SJCRH30 (cell line): ENCODE measurements at places on chromosomes 1 and 21.
A peak's percentile ranks its signal among the peaks of the same experiment; 100 is the strongest.

GRCh38 chr1:201816309-201816854 is 12.6 kb upstream of the IPO9 start:
- no peak overlapping the region for H3K27ac ChIP-seq
- H3K36me3 ChIP-seq = peaks cover 76% of the 10 kb centered on the region
- no peak for DNase-seq
- H3K27me3 ChIP-seq = no peaks in the 10 kb centered on the region
- no peaks in the 10 kb centered on the region for H3K4me1 ChIP-seq

- no peak overlapping the region for H3K27ac ChIP-seq
- H3K4me1 ChIP-seq = no peaks in the 10 kb centered on the region
- H3K36me3 ChIP-seq = no peaks in the 10 kb centered on the region
- no peaks in the 10 kb centered on the region for H3K27me3 ChIP-seq
Measured at GRCh38 chr1:166197597-166197996, 30.8 kb upstream of the FAM78B start.

DNA sequence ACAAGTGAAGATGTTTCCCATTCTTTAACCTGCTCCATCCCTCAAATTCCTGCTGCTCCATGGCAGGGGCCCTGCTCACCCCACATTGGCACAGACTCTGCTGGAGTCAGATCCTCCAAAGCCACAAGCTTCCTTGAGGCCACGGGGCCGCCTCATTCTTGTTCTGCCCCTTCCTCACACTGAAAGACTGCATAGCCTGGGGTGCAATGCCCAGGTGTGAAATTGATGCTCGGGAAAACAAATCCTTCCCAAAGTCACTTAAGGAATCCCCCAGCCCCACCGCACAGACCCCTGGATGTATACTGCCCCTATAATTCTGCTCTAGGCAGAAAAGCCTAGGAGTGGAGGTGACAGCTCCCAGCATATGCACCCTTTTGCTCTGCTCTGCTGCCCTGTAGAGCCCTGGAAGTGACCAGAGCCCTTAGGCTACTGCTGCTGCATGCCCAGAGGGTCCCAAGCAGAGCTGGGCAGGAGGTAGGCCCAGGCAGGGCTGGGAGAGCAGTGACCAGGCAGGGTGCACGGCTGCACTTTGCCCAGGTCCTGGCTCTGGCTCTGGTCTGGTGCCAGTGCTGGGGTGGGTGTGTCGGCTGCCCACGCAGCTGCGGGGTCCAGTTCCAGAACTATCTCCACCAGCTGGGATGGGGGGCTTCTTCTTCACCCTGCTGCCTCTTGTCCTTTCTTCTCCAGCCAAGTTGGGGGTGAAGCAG is 1.6 kb downstream of the HES2 start:
- peaks cover 26% of the 10 kb centered on the region for H3K27me3 ChIP-seq
- DNase-seq = no peak
- H3K4me1 ChIP-seq = peaks cover 3% of the 10 kb centered on the region; the same call in 1 of the 2 replicates
- no peak overlapping the region for H3K4me3 ChIP-seq
- H3K27ac ChIP-seq = no peak overlapping the region
- no peaks in the 10 kb centered on the region for H3K36me3 ChIP-seq

DNA sequence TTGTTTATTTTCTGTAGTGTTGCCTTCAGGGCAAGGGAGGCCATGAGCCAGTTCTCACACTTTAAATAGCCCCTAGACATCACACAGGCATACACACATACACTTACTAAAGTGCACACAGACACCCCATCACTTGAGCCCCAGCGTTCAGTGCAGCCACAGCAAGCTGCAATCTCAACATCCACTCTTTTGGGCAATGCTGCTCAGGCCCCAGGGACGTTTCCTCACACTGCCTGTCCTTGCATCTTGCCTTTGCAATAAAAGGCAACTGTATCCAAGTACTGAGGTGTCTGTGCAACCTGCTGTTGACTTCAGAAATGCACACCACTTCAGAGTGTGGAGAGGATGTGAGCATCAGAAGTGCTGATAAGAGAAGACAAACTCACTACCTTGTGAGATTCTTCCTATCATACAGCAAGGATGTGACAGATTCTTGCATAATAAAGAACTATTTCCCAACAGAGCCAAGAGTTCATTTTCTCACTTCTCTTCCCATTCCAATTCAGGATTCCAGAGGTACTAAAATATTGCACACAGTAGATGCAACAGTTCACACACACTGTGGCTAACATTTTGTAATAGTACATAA is 36.2 kb downstream of the IRF2BP2 start:
- H3K4me1 ChIP-seq = no peaks in the 10 kb centered on the region
- H3K27ac ChIP-seq = no peak overlapping the region
- peaks cover 7% of the 10 kb centered on the region; the same call in 1 of the 2 replicates for H3K27me3 ChIP-seq
- no peak overlapping the region for H3K4me3 ChIP-seq
- no peaks in the 10 kb centered on the region for H3K36me3 ChIP-seq

DNA sequence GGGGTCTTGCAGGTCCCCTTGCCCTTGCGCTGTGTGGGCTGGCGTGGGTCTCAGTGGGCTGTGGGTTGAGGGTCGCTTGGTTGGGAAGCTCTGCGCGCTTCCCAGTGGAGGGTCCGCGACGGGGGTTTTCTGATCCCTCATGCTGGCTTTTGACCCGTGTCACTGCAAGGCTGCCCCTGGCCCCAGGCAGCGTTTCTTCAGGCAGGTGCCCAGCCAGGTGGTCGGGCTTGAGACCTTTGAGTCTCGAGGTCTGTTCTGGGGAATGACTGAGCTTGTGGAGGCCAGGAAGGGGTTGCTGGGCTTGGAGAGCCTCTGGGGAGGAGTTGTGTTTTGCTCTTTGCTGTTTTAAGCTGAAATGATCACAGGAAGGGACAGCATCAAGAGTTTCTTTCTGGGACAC is 5.3 kb downstream of the SKI start:
- H3K36me3 ChIP-seq = no peaks in the 10 kb centered on the region
- no peaks in the 10 kb centered on the region for H3K27me3 ChIP-seq
- H3K4me3 ChIP-seq = no peak overlapping the region
- H3K27ac ChIP-seq = no peak overlapping the region

GRCh38 chr1:224124220-224124619 is 10.3 kb downstream of the FBXO28 start:
- no peak overlapping the region for H3K4me3 ChIP-seq
- no peaks in the 10 kb centered on the region for H3K27me3 ChIP-seq
- H3K27ac ChIP-seq = no peak overlapping the region

GRCh38 chr1:100362821-100363466 is 10.6 kb downstream of the CDC14A start:
- H3K27me3 ChIP-seq = no peaks in the 10 kb centered on the region
- H3K27ac ChIP-seq = no peak overlapping the region
- DNase-seq = no peak
- H3K4me3 ChIP-seq = no peak overlapping the region

DNA sequence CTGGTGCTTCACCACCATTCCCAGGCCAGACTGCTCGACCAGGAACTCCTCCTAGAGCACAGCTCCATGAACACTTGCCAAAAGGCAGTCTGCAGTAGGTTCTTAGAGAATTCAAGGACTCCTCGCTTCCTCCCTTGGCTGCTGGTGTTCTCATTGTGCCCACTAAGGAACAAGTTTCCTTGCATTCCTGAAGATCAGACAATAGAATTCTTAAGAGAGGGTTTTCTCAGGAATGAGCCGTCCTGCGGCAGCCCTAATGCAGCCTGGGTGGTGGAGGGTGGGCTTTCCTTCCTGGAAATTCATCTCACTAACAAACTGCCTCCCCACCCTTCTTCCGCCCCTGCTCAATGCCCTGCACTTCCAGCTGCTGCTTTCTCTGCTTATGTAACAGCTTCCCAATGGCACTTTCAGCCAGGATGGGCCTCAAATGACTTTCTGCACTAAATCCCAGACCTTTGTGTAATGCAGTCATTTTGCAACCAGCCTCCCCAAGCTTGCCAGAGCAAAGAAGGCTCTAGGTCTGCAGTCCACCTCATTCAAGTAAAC is 287.9 kb downstream of the PLPP3 start:
- no peak for DNase-seq
- H3K27me3 ChIP-seq = no peaks in the 10 kb centered on the region; the same call in 1 of the 2 replicates
- H3K36me3 ChIP-seq = no peaks in the 10 kb centered on the region
- H3K27ac ChIP-seq = no peak overlapping the region
- no peaks in the 10 kb centered on the region for H3K4me1 ChIP-seq
- H3K4me3 ChIP-seq = no peak overlapping the region

GRCh38 chr21:31329456-31330143 is 14.5 kb downstream of the TIAM1 start:
- no peak overlapping the region for H3K4me3 ChIP-seq
- no peak for DNase-seq
- no peaks in the 10 kb centered on the region for H3K27me3 ChIP-seq
- no peaks in the 10 kb centered on the region for H3K4me1 ChIP-seq

DNA sequence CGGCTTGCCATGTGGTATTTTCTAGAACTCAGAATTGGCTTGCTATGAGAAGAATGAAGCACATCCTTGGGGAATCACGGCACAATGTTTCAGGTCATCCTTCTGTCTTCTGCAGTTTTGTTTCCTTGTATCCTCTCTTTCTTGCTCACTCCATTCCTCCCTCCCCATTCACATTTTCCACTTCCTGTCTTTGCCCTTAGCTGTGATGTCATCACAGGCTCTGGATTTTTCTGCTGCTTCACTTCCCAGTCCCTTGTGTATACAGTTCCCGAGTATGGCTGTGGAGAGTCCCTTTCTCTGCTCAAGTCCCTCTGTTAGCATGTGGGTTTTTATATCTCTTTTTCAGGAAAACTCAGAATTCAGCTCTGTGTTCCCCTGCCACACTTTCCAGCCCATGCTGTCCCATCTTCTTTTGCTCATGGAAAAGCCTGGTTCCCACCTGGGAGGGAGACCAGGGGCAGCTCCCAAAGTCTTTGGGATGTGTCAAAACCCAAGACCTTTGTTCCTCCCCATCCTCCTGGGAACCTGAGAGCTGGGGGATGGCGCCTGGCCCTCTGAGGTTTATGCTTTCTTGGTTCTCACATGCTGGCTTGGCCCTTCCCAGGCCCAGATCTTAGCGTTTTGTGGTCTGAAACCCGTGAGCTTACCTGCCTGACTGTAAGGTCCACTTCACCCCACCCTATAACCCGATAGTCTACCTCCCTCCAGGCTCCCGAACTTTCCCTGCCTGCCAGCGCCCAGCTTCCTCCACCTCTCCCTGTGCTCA is 4.8 kb upstream of the RGS16 start:
- no peak overlapping the region for H3K27ac ChIP-seq
- DNase-seq = no peak
- H3K27me3 ChIP-seq = no peaks in the 10 kb centered on the region
- H3K36me3 ChIP-seq = no peaks in the 10 kb centered on the region

DNA sequence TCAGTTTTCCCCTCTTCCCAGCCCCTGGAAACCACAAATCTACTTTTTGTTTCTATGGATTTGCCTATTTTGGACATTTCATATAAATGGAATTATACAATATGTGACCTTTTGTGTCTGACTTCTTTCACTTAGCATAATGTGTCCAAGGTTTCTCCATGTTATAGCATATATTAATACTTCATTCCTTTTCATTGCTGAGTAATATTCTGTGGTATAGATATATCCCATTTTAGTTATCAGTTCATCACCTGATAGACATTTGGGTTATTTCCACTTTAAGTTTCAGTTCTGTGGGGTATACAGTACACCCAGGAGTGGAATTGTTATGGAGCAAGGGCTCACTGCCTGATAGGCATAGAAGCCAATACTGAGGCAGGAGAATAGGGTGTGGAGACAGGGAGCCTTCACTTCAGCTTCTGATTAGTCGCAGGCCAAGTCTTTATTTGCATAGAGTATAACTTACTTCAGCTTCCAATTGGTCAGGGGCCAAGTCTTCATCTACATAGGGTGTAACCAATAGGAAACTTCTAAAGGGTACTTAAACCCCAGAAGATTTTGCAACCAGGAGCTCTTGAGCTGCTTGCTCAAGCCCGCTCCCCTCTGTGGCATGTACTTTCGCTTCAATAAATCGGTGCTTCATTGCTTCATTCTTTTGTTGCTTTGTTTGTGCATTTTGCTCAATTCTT is 8.3 kb upstream of the NVL start:
- no peak overlapping the region for H3K4me3 ChIP-seq
- no peaks in the 10 kb centered on the region for H3K36me3 ChIP-seq
- H3K4me1 ChIP-seq = no peaks in the 10 kb centered on the region
- H3K27ac ChIP-seq = no peak overlapping the region
- peak; percentile 50 for DNase-seq

DNA sequence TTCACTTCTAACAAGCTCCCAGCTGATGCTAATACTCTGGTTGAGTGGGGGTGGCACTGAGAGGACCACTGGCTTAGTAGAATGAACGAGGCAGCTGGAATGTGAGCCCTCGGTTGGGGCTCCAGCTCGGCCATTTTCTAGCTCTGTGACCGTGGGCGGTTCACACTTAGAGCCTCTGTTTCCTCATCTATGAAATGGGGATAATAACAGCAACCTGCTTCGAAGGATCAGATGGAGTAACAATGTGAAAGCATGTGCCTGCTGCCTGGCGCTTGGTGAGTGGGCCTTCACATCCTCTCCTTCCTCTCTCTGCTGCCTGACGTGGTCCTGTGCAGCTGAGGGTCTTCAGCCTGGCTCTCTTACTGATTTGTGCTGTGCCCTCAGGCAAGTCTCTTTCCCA is 20.9 kb upstream of the TTC4 start:
- H3K27ac ChIP-seq = no peak overlapping the region
- H3K4me1 ChIP-seq = no peaks in the 10 kb centered on the region
- DNase-seq = no peak
- H3K27me3 ChIP-seq = peaks cover 2% of the 10 kb centered on the region; the same call in 1 of the 2 replicates
- H3K4me3 ChIP-seq = no peak overlapping the region
